ENCODE measurements at places on chromosomes 16 and 17.

DNA sequence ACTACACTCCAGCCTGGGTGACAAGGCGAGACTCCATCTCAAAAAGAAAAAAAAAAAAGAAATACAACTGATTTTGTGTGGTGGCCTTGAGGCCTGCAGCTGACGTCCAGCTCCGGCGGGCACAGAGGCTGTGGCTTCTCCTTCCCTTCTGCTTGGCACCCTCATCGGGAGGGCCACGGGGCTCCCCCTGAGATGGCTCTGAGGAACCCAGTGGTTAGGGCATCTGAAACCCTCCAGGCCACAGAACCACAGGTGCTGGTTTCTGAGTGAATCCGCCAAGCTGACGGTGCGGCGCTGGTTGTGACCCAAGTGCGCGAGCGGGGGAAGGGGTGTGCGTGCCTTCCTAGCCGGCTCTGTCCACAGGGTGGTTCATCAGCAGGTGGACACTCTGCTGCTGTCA lies 63.4 kb downstream of the LMF1 start:
- no peak for DNase-seq

GRCh38 chr17:4187076-4187475 lies 44.1 kb downstream of the CYB5D2 start:
- DNase-seq, result no peak

GRCh38 chr16:1550069-1550468 lies 16.6 kb downstream of the TMEM204 start:
- DNase-seq, result no peak

GRCh38 chr17:81348097-81349055 lies 46.9 kb upstream of the BAHCC1 start:
- no peak for DNase-seq

GRCh38 chr17:83122834-83123233 lies 43.4 kb downstream of the METRNL start:
- no peak for DNase-seq

GRCh38 chr17:62717589-62717855 lies 90.1 kb downstream of the MRC2 start:
- DNase-seq, result no peak

DNA sequence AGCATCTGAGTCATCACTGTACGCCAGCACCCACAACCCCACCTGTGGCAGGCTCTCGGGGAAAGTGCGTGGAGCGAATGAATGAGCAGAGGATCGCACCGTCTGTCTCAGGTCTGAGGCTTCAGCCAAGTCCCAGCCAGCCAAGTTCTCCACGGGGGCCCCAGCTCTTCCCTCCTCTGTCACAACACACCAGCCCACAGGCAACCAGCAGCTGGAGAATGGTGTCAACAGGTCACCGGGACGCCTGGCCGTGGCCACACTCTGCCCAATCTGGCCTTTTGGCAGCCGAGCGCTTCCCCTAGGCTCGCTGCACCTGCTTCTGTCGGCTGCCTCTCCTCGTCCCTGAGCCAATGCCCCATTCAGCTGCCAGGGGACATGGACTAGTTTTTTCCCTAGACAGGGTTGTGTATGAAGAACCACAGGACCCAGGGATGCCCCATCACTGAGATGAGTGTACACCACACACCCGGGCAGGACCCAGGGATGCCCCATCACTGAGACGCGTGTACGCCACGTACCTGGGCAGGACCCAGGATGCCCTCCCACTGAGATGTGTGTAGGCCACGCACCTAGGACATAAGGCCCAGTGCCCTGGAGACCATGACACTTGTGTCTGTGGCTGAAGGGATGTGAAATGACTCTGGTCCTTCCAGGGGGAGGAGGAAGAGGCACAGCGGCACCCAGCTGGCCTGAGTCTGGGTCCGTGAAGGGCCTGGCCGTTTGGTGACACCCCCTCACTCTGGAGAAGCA lies 52.8 kb downstream of the ABR start:
- DNase-seq, result no peak

DNA sequence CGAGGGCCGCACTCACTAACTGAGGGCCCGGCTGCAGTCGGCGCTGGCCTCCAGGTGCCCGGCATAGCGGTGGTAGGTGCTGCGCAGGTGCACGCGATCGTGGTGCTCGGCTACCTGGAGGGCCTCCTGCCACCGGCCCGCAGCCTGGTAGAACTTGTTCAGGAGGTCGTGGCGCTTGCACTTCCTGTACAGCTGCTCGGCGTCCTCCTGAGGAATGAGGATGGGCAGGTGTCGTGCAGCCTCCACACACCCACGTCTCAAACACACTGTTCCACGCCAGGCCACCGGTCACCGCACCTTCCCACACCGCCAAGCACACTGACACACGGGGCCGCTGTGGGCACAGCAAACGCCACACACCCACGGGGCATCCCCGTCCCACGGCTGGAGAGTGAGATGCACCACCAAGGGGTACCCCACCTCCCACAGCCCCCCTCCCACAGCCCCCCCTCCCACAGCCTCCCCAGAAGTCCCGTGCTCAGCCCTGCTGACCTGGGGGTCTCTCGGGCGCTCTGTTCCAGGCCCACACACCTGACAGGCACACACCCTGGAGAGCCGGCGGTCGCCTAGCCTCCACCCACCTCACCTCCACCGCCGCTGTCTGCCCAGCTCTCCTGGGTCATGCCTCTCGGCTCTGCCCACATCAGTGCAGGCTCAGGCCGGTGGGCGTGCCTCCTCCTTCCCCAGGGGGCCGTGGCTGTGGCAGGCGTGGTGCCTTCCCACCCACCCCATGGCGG lies 7.4 kb upstream of the TMEM204 start:
- no peak for DNase-seq

- DNase-seq, result no peak
These were observed 13.9 kb downstream of the ITGAM start for GRCh38 chr16:31273676-31274075.

DNA sequence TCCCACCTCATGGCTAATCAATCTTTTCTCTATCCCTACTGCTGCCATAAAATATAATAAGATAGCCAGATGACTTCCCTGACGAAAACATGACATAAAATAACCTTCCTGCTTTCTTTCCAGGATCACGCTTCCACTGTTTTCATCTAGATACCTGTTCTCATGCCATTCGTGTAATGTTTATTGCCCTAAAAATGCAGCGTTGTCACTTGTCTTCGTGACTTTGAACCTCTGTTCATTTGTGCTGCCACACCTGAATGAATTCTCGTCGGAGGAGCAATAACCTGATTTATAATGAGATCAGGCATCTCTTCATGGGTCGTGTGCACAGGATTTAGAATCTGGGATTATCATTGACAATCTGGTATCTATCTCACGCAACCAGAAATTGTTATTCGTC lies 1401.9 kb downstream of the CDH11 start:
- DNase-seq, result no peak

- no peak for DNase-seq
These were observed 129.9 kb downstream of the PITPNC1 start for GRCh38 chr17:67506966-67507365.

- no peak for DNase-seq
These were observed 7.5 kb downstream of the TIMP2 start for GRCh38 chr17:78917451-78918275.

- DNase-seq, result no peak
These were observed 28.7 kb upstream of the TNRC6A start for GRCh38 chr16:24700549-24701392.

GRCh38 chr16:65446427-65446826 lies 324.6 kb upstream of the CDH11 start:
- no peak for DNase-seq

DNA sequence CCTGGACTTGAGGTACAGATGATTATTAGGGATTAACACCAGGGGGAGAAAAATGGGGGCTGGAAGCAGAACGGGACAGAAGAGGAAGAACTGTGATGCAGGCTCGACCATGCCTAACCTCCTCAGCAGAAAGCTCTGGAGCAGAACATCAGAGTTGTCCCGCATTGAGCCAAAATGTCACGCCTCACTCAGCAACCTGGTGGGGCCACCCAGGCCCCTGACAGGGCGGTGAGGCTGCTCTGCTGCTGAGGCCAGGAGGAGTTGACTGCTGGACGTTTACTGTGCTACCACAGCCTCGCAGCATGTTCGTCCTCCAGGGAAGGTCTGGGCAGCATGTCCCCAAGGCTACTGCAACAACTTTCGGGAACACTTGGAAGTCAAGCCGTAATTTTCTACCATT lies 6.5 kb upstream of the ULK2 start:
- no peak for DNase-seq

DNA sequence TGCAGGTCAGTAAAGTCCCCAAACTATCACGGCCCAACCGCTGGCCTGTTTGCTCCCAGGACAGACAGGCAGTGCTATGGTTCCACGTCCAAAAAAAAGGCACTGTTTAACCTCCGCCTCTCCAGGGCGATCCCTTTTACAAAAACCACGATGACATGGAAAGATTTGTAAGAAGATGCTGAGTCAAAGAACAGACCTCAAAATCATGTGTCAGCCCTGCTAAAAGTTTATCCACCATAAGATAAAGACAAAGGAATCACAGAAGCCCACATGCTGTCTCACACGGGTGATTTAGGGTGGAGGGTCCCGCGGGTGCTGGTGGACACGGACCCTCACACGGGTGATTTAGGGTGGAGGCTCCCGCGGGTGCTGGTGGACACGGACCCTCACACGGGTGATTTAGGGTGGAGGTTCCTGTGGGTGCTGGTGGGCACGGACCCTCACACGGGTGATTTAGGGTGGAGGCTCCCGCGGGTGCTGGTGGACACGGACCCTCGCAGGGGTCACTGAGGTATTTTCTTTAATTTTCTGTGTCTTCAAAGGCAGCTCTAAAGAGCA lies 117.2 kb upstream of the METRNL start:
- DNase-seq, result no peak

DNA sequence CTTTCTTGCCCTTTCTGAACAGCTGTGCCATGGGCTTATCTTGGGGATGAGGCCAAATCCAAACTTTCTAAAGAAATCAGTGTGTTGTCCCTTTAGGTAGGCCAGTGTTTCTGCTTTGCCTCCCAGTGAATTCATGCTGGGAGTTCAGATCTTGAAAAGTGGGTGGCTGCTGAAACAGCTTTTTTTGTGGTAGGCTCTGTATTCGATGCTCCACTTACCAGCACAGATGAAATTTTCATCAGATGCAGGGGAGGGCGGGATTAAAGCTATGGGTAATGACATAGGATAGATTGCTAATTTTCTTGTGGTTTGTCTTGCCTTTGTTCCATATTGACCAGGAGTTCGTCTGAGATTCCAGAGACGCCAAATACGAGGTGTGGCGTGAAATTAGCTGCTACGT lies 2.8 kb downstream of the SOCS7 start:
- DNase-seq, result no peak

- no peak for DNase-seq
These were observed 119.0 kb upstream of the CDC42EP4 start for GRCh38 chr17:73430848-73431247.

All from stimulated activated CD8-positive, alpha-beta memory T cell treated with anti-CD3 and anti-CD28 coated beads, Interleukin-2, amount 100 ng/mL, for 48 hours (primary cell).